ENCODE measurements at places on chromosomes 11 and 22.

GRCh38 chr11:73662445-73663157, 16.2 kb downstream of the PLEKHB1 start:
- DNase-seq, result no peak

DNA sequence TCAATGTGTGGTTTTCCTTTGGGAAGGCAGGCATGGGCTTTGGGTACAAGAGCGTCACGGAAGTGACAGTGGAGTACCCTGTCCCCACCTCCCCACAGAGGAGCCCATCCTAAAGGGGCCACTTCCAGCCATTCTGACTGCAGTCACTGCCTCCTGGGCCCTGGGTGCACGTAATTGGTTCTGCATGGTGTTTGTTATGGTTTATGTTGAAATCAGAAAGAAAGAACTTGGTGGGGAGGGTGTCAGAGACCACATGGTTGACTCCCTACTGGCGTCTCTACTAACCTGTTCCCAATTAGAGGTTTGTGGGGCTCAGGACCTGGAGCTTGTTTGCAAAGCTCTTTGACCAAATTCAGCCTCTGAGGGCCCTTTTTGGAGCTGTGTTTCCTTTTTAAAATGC, 40.8 kb downstream of the RIBC2 start:
- no peak for DNase-seq

- DNase-seq, result no peak
Observed at GRCh38 chr22:39414377-39414776, 14.8 kb downstream of the TAB1 start.

DNA sequence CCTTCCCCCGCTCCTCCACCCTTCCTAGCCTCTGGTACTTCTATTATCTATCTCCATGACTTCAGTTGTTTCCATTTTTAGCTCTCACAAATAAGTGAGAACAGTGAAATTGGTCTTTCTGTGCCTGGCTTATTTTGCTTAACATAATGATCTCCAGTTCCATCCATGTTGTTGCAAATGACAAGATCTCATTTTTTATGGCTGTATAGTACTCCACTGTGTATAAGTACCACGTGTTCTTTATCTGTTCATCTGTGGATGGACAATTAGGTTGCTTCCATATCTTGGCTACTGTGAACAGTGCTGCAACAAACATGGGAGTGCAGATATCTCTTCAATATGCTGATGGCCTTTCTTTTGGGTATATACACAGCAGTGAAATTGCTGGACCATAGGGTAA, 6.9 kb upstream of the ABCC8 start:
- DNase-seq, result no peak

DNA sequence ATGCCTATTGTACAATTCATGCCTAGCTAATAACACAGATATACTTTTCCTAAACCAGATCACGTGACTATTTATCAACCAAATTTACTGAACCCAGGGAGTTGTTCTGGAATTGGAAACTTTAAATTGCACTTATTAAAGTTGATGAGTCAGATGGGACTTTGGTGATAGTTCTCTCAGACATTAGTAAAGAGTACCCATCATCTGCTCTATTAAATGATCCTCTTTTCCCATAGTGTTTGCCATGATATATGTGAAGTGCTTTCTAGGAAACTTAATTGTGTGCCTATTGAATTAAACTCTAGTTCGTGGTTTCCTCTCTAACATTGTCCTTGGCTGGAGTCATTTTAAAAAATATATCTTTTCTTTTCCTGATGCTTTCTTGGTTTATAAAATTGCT, 99.0 kb downstream of the UVRAG start:
- DNase-seq, result no peak

GRCh38 chr11:71843858-71844257, 10.9 kb downstream of the DEFB108B start:
- DNase-seq, result no peak

- DNase-seq, result no peak
Observed at GRCh38 chr11:47628026-47628425, 14.3 kb downstream of the MTCH2 start.

DNA sequence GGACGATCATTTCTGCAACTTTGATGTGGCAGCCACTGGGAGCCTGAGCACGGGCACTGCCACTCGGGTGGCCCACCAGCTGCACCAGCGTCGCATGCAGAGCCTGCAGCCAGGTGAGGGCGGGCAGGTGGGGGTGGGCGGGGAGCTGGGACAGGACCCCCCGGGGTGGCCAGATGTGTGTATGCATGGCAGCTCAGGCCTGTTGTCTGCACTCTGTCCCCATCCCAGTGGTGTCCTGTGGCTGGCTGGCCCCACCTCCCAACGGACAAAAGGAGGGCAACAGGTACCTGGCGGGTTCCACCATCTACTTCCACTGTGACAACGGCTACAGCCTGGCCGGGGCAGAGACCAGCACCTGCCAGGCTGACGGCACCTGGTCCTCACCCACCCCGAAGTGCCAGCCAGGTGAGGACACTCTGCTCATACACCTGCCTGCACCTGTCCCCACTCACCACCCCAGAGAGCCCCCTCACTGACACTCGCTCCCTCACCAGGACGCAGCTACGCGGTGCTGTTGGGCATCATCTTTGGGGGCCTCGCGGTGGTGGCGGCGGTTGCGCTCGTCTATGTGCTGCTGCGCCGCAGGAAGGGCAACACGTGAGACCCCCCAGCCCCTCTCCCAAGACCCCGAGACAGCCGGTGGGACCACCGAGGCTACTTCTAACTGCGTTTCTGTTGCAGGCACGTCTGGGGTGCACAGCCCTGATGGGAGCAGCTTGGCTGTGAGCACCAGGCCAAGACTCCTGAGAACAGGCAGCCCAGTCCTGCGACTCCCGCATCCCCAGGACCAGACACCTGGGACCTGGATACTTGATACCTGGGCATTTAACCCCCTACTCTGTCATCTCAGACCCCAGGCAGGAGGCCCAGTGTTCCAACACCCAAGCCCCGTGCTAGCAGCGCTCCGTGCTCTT, 6.7 kb downstream of the SUSD2 start:
- DNase-seq, result no peak

DNA sequence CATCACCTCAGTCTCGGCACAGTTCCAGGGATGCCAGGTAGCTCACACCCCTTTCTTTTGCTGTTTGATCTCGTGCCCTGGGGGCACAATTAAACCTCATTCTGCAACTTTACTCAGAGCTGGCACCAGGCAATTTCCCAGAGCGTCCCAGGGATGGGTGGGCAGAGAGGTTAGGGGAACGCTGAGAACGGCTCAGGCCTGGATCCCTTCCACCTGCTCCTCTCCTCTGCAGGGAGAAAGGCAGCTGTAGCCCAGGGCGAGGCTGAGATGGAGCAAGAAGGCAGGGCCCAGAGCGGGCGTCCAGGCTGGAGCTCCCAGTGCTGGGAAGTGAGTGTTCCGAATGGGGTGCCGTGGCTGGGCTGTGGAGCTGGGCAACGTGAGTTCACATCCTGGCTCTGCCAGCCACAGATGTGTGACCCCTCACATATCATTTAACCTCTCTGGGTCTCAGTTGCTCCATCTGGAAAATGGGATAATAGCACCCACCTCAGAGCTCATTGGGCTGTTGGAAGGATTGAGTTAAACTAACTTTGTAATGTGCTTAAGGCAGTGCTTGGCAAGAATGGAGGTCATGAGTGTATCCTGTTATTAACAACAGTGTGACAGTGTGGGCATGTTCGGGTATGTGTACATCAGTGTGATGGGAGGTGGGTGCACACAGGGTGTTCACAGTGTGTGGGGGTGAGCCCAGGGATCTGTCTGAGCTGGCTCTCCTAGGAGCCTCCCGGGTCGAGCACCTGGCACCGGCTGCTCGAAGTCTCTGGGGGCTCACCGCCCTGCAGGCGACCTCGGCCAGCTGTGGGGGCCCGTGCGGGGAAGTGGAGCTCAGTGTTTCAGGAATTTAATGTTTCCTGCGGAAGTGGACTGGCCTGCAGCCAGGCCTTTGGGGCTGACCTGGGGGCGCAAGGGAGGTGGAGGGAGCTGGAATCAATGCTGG, 15.5 kb downstream of the OTUB1 start:
- DNase-seq, result no peak

DNA sequence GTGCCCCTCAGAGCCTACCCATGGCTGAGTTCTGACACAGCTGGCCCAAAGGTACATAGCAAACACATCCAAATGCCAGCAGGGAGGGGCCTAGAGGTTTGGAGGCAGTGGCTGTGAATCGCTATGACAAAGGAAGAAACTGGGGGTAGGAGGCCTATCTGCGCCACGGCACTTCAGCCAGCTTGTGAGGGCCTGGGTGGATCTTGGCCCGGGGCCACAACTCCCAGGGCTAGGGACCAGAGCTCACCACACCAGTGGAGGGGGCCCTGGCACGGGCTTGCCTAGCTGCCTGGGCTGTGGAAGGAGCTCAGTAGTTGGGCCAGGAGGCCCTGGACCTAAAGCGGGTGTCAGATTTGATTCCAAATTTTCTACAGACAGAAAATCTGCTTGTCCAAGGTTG, 9.4 kb upstream of the NAP1L4 start:
- no peak for DNase-seq

GRCh38 chr22:41910050-41911000, 4.5 kb downstream of the SHISA8 start:
- DNase-seq, result no peak

DNA sequence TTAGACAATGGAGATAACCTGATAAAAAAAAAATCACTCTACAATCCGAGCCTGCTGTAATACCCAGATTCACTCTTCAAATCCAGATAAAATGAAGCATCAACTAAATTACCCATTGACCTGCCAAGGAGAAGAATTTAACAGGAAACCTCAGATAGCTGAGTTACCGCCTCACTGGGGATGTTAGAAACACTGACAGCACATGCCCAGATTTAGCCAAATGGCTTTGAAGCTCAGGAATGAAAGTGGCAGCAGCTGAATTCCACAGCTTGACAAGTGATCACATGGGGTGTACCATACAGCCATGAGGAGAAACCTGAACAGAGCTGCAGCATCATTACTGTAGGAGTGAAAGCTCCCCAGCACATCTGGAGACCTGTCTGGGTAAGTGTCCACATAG, 807.6 kb downstream of the DLG2 start:
- no peak for DNase-seq

GRCh38 chr11:27187848-27188621, 147.4 kb downstream of the BBOX1 start:
- no peak for DNase-seq

DNA sequence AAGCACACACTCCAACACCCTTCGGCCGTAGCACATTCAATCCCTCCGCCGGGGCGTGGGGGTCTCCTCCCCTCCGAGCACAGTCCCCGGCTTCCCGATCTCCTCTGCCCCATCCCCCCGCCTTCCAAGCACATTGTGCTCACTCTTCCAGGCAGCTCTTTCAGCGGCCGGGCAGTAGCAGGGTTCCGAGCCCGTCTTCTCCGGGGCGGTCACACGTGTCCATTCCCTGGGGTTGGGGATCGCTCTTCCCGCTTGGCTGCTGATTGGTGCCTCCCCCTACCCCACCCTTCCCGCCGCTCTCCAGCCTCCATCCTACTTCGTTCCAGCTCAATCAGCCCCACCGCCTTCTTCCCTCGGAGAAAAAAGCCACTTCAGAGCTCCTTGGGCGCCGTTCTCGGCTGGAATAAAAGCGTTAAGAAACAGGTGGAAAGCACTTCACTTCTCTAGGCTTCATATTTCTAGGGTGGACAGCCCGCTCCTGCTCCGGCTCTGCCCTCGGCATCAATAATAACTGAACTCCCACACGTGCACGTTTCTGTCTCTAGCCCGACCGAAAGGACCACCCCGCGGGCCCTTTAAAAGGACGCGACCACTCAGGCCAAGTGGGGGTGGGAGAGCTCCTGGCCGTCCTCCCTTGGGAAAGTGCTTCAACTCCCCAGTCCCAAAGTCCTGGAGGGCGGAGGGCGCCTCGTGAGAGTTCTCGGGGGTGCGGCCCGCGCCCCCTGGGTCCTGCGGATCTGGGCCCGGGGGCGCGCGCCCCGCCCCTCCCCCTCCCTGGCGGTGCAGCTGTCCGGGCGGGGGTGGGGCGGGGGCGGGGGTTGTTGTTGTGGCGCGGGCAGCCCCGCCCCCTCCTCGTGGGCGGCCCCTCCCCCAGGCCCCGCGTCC, 464 bp upstream of the CECR2 start:
- peak; percentile 89 for DNase-seq

GRCh38 chr22:39622881-39623367, 52.4 kb downstream of the CACNA1I start:
- peak; percentile 41 for DNase-seq

- DNase-seq, result peak; percentile 74
Observed at GRCh38 chr22:32378707-32379272, 21.1 kb downstream of the RFPL3 start.

DNA sequence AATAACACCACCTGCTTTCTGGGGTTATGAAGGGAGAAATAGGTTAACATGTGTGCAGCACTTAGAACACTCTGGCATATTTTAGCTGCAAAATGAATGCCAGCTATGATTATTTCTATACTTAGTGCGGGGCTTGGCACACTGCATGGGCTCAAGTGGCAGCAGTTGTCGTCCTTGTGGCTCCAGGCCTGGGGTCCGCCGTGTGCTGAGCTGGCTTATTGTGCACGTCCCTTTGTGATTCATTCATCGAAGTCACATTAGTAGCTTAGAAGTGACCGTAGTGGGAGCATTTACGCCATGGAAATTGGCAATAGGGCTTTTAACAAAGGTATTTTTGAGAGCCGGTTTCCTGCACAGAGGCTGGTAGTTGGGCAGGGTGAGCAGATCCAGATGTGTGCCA, 4.2 kb downstream of the RASD2 start:
- DNase-seq, result no peak

DNA sequence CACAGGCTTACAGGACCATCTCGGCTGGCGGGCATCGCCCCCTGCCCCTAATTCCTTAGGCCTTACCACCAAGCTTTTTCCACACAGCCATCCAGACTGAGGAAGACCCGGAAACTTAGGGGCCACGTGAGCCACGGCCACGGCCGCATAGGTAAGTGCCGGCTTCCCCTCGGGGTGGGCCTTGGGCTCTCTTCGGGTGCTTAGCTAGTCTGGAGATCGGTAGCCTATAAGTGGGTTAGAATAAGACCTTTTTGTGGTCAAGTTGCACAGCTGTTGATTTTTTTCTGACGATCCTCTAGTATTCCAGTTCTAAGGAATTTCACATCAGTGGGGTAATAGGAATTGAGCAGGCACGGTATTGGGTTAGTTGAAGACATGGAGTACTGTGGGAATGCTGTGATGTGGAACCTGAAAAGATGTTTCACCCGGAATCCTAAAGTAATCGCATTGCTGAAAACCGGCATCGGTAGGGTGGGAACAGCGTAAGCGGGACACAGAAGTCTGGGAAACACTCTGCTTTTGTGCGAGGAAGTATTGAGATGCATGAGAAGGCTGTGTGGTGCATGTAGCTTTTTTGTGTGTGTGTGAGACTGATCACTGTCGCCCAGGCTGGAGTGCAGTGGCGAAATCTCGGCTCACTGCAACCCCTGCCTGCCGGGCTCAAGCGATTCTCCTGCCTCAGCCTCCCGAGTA, 669 bp downstream of the RPL27A start:
- DNase-seq, result no peak

DNA sequence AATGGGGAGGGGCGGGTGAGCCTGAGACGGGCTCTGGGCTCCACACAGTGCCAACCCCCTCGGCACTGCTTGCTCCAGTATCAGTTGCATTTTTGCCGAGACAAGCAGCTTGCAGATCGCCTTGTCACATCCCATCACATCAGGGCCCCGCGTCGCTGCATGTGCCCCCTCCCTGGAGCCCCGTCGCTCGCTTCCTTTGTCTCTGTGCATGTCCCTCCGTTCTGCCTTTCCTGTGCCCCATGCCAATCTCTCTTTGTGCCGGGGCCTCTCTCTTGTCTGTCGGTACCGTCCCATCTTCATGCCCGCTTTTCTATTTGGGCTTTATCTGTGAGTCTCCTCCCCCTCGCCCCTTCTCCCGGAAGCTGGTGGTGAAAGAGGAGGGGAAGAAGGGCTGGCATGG, 202.2 kb downstream of the CEP164 start:
- no peak for DNase-seq
